Activated T-cell treated with anti-CD3 and anti-CD28 coated beads for 24 hours (primary cell): ENCODE measurements at places on chromosomes 2 and 18.

GRCh38 chr18:63067939-63068338 is 251.6 kb downstream of the BCL2 start:
- no peak for DNase-seq

- no peak for DNase-seq
Measured at GRCh38 chr2:241562269-241562891, 3.8 kb downstream of the BOK start.

DNA sequence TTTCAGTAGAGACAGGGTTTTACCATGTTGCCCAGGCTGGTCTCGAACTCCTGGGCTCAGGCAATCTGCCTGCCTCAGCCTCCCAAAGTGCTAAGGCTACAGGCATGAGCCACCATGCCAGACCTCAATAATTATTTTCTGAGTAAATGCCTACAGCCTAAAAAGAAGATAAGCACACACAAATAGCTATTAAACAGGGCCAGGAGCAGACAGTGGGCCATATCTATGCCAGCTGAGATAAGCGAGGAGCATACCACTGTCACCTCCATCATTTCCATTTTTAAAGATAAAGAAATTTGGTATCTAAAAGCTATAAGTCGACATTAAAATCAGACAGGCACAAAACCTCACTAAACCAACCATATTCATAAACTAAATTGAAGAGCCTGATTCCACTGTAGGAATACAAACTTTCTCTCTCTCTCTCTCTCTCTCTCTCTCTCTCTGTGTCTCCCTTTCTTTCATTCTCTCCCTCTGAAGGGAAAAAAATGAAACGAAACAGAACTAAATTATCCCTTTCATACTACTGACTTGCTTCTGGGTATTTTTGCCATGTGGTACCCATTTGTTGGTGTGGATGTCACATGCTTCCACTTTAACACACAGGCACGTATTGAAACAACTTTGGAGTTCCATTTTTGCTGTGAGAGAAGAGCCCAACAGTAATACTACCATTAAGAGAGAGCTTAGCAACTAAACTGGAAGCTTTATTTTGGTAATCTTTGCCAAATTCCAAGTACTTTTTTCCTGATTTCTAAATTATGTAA is 51.0 kb downstream of the FARSB start:
- no peak for DNase-seq

GRCh38 chr2:154403242-154403790 is 295.2 kb upstream of the KCNJ3 start:
- no peak for DNase-seq

- DNase-seq = peak; percentile 58
Measured at GRCh38 chr2:10331027-10331701, 28.5 kb downstream of the HPCAL1 start.

- DNase-seq = no peak
Measured at GRCh38 chr2:100744589-100744988, 75.3 kb upstream of the NPAS2 start.

DNA sequence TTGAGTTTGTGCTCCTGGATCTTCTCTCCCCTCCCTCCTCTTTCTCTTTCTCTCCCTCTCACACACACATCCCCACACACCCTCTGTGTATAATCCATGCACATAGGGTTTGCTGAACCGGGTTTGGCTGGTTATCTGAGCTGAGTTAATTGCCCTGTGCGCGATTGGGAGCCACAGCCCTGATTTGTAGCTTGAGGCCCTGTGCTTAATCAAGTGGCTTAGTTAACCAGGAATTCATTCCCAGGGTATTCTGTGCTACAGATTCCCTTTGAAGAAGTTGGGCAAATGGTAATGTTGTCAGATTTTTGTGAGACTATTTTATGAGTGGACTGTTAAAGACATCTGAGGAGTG is 6.2 kb downstream of the PARD3B start:
- DNase-seq = no peak

DNA sequence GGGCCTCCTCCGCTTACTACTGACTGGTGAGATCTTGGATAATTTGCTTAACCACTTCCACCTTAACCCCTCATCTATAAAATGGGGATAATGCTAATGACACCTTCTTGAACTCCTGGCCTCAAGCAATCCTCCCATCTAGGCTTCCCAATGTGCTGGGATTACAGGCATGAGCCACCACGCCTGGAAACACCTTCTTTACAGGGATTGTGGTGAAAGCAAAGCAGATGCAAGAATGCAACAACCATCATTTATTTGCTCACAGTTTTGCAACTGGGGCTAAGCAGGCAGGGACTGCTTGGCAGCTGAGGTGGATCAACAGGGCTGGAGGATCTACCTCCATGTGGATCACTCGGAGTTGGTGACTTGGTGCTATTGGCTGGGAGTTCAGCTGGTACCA is 76.2 kb upstream of the ZNF532 start:
- DNase-seq = no peak

GRCh38 chr2:71240794-71241193 is 13.9 kb upstream of the PAIP2B start:
- no peak for DNase-seq

DNA sequence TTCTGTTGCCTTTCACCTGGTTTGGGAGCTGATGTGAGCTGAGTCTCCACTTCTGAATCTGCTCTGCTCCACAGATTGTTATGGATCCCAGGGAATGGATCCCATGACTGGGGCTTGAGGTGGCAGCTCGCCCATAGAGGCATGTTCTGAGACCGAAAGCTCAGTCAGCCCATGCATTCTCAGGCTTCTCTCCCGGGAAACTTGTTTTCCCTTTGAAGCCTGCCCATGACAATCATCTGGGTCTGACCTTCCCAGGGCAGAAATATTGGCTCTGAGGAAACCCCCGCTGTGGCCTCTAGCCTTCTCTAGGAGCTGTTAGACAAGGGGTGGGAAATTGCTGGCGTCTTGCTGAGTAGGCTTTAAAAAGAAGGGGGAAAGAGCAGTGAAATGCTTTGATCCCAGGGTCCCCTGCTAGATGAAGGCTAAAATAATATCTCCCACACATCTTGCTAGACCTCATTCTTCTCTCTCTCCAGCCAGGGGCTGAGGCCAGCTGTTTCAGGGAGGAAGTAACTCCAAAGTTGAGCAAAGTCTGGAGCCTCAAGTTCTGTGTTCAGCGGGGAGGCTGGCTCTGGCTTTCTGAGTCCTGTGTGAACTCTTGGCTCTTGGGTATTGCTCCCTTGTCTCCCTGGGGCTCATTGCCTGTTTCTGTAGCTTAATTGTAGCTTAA is 2.0 kb downstream of the VAMP8 start:
- DNase-seq = no peak

DNA sequence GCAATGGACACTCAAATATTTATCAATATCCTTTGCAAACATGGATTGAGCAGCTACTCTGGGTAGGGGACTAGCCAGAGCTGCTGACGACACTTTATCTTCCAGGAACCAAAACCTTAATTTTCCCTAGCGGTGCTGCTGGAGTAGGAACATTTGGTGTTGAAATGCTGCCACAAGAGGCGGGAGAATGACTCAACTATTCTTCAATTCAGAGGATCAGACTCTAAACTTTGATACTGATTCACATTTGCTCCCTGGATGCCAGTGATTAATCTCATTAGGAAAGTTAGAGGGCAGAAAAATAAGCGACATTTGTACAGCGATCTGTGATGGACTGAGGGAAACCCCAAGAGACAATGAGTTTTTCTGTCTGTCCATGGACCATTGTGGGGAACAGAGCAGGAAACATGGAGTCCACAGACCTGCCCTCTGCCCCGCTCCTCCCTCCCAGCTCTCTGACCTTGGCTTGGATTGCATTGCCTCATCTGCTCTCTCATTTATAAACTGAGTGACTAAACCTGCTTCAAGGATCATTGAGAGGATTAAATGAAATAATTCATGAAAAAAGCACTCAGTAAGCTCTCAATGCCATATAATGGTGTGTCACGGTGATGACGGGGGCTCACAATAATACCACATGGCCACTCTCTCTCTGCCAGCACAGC is 12.6 kb upstream of the EPB41L3 start:
- no peak for DNase-seq

DNA sequence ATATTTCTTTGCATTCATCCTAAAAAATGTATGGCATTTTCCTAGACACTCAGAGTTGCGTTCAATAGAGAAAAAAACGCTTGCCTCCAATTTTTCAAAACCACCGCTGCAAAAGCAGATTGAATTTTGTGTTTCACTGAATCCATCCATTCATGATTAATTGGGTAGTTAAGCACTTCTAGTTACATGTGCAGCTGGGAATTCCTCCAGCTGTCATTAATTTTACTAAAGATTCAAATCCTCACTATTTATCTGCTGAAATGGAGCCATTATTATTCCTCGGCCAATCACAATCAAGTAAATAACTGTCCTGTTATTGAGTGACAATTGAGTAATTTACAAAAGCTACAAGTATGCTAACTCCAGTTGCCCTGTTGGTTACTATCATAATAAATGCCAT is 75.8 kb upstream of the ARL5A start:
- no peak for DNase-seq

DNA sequence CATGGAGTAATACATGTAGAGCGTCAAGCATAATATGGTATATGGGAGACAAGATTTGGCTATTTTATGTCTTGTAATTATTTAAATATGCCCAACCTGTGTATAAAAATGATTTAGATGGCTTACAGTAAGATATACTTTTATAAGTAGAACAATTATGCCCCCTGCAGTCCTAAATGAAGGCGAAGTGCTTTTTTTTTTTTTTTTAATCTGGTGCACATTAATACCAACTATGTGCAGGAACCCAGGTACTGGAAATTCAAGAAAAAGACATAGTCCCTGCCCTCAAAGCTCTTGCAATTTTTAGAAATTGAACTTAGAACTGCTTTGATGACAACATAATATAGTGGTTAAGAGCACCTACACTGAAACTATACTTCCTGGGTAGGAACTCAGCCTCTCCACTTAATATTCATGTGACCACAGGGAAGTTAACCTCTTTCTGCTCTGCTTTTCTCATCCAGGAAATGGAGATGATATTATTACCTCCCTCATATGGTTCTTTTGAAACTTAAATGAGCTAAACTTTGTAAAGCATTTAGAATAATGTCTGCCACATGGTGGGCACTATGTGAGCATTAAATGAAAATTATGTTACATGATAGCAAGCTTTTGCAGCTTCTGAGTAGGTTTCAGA is 38.1 kb downstream of the AFTPH start:
- no peak for DNase-seq

DNA sequence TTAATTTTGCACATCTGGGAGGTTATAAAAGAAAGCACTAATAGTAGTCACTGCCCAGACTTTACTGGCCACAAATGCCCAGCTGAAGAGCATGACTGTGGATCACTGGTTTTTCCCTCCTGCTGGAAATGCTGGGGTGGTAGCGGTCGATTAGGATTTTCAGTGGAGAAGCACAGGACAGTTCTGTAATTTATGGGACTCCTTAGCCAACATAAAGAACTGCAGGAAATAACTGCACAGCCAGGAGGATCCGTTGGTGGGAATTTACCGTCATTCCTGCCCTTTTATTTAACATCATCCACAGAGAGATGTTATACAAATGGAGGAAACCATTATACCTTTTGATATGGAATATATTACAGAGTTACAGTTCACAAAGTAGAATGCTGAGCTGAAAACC is 61.5 kb downstream of the TNFRSF11A start:
- no peak for DNase-seq

DNA sequence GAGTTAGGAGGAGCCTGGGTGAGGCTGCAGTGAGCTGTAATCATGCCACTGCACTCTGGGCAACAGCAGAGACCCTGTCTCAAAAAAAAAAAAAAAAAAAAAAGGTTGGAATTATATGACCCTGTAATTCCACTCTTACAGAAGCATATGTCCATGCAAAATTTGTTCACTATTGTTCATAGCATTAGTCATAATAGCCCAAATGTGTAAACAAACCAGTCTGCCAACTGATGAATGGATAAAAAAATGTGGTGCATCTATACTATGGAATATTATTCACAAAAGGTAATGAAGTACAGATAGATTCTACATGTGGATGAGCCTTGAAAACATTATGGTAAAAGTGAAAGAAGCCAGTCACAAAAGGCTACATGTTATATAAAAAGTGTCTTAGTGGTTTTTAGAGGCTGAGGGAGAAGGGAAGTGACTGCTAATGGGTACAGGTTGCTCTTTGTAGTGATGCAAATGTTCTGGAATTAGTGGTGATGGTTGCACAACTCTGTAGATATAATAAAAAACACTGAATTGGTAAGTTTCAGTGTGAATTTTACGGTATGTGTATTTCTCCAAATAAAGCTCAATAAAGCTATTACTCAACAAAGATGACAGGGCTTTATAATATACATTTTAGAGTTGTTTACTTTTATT is 9.4 kb downstream of the COA5 start:
- no peak for DNase-seq

GRCh38 chr18:8705961-8706790 is 820 bp downstream of the MTCL1 start:
- no peak for DNase-seq

DNA sequence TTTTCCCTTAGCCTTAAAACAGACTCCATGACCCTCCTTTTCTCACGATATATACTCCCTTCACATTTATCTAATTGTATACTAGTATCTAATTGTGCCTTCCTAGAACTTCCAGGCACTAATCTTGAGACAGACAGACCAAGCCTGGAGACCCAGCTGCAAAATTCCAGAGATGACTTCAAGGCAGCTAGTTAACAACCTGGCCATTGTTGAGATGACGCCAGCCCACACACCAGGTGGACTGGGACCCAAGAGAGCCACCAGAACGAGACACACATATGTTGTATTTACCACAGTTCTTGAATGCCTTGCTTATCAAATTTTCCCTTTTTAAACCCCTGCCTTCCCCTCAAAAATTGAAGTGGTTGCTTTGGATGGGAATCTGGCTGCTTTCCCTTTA is 48.9 kb upstream of the SELENOI start:
- DNase-seq = no peak

GRCh38 chr2:101704046-101704466 is 6.5 kb downstream of the MAP4K4 start:
- no peak for DNase-seq

DNA sequence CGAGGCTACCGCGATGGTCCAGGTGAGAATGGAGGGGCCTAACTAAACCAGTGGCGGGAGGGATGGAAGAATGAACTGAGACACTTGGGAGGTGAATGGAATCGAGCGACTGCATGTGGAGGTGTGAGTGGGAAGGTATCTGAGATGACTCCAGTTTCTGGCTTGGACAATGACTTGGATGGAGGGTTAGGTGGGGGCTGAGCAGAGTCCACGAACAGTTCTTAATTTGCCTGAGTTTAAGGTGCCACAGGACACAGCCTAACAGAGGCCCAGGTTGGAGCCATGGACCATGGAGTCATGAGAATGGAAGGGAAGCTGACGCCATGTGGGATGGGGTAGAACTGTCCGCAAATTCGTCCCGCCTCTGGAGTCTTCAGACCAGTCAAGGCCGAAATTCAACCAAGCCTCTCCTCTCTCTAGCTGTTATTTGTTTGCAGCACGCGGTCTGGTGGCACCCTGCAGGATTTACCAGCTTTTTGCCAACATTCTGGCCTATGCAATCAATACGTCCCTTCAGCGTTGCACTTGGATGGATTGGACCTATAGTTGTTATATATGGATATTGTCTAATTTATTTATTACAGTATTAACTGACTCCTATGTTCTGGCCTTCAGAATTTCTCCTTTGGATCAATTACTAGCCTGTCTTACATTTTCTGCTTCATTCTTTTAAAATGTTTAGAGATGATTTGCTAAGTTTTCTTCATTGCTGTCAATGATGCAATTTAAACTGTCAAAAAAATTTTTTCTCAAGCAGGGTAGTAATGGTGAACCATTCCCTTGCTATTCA is 940 bp upstream of the BOLA3 start:
- no peak for DNase-seq
